ENCODE measurements at places on chromosomes 1 and 21.

- DNase-seq = no peak
Measured at GRCh38 chr1:27594564-27595510, 9.1 kb downstream of the AHDC1 start.

DNA sequence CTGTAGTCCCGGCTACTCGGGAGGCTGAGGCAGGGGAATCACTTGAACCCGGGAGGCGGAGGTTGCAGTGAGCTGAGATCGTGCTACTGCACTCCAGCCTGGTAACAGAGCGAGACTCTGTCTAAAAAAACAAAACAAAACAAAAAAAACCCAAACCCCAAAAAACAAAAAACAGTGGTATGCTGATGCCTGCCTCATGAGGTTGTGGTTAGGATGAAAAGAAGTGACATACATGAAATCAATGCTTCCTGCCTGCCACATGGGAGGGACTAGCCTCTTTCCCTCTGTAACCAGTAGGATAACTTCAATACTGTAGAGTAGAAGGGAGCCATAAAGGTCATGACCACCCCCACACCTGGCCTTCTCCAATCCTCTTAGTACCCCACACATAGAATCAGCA lies 55.2 kb downstream of the TENT5C start:
- DNase-seq = no peak

DNA sequence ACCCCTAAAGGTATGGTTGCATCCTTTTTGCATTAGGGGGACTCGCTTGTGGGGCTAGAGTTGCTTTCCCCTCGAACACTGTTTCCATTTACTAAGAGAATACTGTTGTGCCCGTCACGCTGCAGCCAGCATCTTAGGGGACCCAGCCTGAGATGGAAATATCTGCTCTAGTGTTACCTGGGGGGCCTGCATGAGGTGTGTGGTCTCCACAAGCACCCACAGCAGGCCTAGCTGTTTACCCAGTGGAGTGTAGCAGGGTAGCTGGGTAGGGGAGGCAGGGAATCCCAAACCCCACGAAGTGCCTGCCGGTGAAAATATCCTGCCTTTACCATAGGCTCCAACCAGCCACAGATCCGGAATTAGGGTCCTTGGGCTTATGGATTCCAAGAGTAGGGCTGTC lies 303.6 kb downstream of the PTPRU start:
- DNase-seq = no peak

GRCh38 chr1:154998818-154999570 lies 3.6 kb upstream of the ZBTB7B start:
- no peak for DNase-seq

GRCh38 chr1:18927654-18928272 lies 25.4 kb upstream of the ALDH4A1 start:
- DNase-seq = no peak

GRCh38 chr1:180188684-180189175 lies 34.1 kb downstream of the QSOX1 start:
- DNase-seq = no peak

DNA sequence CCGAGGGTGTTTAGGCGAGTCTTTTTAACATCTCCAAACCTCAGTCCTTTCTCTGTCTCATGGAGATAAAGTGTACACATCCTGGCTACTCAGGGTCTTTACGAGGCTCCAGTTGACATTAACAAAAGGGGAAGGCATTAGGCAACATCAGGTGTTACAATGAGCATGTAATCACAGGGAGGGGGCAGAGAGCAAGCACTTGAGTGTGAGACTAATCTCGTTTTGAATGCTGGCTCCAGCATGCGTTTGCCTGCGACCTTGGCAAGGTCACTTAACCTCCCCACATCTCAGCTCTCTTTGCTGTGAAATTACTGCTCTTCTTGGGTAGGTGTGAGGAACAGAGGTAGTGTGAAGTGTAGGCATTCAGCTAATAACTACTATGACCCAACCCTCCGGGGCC lies 3.1 kb downstream of the TNNT2 start:
- no peak for DNase-seq

GRCh38 chr1:7588457-7588827 lies 182.7 kb upstream of the VAMP3 start:
- no peak for DNase-seq

DNA sequence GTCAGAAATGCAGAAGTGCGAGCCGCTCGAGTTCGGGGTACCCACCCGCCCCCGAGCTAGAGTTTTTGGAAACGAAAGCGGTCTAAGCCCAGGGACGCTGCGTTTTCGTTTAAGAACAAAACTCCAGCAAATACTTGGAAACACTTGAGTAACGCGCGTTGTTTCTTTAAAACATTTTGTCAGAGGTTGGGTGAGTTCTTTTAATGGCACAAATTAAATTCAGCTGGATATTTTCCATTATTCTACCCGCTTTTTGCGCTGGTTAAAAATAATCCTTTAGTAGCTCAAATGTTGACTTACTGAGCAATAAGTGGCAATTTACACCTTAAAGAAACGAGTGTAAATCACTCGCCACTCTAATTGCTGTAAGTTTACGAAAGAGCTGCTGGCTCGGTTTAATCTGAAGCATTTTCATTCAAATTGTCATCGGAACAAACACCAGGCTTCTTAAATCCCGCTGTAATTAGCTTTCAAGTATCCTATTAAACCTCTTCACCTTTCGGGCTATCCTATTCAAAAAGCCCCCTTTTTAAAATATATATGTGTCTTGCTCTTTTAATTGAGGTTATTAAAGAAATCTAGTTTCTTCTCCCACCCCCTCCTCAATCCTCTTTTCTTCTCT lies 1.5 kb downstream of the LHX8 start:
- DNase-seq = no peak

GRCh38 chr1:9297831-9298230 lies 5.1 kb downstream of the SPSB1 start:
- DNase-seq = no peak

DNA sequence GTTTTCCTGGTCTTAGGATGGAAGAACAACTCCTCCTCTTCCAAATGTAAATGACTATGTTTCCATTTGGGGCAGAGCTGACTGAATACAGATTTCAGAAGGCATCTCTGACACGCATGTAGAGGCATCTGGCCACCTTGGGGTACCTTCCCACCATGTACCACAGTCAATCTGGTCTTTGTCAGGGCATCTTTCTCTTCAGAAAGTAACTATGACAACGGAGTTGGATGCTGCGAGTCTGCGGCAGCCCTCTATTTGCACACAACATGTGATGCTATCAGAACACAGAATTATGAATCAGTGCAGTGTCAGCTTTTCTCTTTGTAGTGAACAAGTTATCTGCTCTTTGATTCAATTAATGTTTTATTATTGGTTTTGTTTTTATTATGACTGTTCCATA lies 94.7 kb downstream of the TSEN15 start:
- no peak for DNase-seq

- no peak for DNase-seq
Measured at GRCh38 chr1:172959571-172959970, 91.2 kb downstream of the TNFSF18 start.

DNA sequence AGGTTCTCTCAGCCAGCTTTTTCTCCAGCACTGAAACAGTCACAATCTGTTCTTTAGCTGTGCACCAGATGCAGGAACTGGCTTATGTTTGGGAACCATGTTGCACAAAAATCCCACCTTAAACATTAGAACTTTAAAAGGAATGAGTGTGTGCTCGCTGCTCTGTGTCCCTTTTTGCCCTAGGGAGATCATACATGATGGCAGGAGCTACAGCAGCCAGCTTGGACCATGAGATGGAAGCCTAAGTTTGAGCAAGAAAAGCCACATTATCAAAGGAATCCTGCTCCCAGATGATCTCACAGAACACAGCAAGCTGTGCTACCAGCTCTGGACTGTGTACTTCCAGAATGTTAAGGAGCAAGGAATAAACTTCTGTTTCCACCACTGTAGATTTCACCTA lies 3.5 kb downstream of the ZBTB17 start:
- DNase-seq = no peak

- DNase-seq = no peak
Measured at GRCh38 chr1:165726169-165726568, 27.8 kb upstream of the ALDH9A1 start.

DNA sequence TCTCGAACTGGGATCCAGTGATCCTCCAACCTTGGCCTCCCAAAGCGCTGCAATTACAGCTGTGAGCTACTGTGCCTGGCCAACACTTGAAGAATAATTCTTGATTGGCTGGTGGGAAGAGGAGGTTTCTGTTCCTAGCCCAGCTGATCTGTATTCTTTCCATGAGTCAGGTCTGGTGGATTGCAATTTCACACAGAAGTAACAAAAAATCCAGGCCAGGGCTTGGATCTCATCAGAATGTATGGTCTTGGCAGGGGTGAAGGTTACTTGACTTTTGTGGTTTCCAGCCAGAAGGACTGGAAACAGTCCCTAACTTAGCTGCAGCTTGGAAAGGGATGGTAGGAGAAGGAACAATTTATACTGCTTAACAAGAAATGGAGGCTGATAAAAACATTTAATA lies 5.1 kb upstream of the HP1BP3 start:
- no peak for DNase-seq

DNA sequence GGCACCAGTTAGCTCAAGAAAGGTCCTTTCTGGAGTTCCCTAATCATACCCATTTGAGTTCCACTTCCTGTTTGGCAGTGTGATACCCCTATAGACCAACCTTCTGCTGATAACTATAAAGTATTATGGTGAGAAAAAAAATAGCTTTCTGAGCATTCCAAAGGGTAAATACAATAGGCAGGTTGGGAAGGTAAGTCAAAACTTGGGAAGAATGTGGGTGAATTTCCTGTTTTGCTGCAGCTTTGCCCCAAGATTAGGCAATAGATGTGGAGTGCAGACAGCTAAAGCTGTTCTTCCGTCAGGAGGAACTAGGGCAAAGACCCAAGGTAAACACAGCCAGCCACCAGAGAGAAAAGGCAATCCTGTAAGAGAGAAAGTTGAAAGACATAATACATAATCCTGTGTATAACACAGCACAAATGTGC lies 49.9 kb upstream of the GUCA2A start:
- peak; percentile 35 for DNase-seq

DNA sequence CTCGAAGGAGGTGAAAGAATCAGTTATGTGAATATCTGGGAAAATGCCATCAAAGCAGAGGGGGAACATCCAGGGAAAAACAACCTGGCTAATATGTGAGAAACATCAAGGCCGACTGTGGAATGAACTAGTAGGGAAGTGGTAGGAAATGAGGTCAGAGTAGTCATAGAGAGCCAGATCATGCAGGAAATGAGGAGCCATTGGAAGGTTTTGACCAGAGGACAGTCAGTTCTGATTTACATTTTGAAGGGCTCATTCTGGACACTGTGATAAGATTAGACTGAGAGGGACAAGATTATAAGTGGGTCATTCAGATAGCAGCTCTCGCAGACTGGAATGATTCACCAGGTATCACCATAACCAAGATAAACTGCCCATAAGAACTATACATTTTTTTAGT lies 63.7 kb downstream of the SYT14 start:
- no peak for DNase-seq

DNA sequence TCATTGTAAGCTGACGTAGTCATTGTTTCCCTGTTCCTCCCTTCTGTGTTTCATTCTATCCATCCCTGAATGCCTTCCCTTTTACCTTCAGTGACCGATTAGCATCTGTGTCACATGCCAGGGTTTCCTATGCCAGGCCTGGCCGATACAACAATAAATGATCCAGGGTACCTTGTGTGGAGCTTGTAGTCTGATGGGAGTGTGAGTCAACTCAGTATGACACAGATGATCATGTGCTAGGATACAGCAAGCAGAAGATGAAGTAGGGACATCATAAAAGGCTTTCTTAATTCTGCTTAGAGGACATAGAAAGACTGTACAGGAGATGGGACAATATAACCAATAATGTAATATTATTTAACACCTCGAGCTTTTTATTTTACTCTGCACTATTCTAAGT lies 164.1 kb upstream of the C8B start:
- DNase-seq = no peak

Data from kidney epithelial cell (primary cell).